Pancreas (tissue), 10 donors: ENCODE measurements at places on chromosomes 16 and 17. TPM values are rescaled to one million over a fixed set of nuclear protein-coding genes. Genes with fewer than 3 reads are reported as not detected.

The LAT gene
- total RNA-seq: 1.9 TPM

The SPATA32 gene
- 0.14 TPM for total RNA-seq

The RPUSD1 gene
- total RNA-seq: 11.1 TPM

The PRSS36 gene
- 0.47 TPM for total RNA-seq

The NPB gene
- total RNA-seq: 0.62 TPM

The DOC2B gene
- 7.7 TPM for total RNA-seq

The ELAC2 gene
- total RNA-seq: 25.3 TPM

The BORCS6 gene
- total RNA-seq: 6.8 TPM

DNA sequence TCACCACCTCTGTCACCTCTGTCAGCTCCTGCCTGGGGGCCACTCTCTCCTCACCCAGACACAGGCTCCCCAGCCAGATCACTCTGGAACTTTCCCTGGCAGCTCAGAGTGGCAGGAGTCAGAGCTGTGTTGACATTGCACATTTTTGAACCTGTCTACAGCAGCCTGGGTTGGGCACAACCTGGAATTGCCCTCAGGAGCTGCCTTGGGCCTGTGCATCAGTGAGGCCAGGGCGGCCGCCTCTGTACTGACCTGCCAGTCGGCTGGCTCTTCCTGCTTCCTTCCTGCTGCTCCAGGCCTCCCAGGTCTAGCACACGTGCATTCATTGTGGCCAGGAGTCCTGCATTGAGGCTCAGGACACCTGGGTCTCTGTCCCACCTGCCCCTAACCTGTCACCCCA lies 14.2 kb upstream of the TMEM11 start:
- DNase-seq: no peak
- no peak overlapping the region for H3K4me3 ChIP-seq
- no peaks in the 10 kb centered on the region for H3K36me3 ChIP-seq
- H3K27me3 ChIP-seq: no peaks in the 10 kb centered on the region
- no peaks in the 10 kb centered on the region for H3K4me1 ChIP-seq

DNA sequence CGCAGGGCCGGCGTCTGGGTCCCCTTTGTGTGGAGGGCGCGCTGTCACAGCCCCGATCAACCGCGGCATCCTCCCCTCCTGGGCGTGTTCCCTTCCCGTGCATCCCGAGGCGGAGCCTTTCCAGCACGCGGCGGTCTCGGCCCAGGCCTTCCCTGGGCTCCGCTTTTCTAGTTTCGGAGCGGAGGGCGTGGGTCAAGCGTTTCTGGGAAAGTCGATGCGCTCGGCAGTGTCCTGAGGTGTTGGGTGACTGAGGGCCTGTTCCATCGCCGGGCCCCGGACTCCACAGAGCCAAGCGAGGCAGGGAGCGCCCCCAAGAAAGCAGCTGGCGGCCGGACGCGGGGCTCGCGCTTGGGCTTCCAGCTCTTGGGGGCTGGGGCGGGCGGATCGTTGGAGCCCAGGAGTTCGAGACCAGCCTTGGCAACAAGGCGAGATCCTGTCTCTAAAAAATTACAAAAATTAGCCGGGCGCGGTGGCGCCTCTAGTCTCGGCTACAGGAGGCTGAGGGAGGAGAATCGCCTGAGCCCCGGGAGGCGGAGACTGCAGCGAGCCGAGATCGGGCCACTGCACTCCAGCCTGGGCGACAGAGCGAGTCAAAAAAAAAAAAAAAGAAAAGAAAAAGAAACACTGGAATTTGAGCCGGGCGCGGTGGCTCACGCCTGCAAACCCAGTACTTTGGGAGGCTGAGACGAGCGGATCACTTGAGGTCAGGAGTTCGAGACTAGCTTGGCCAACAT lies 806 bp downstream of the IFT140 start:
- H3K27ac ChIP-seq: peak overlapping the region; percentile 67
- H3K27me3 ChIP-seq: no peaks in the 10 kb centered on the region
- DNase-seq: no peak
- no peaks in the 10 kb centered on the region for H3K36me3 ChIP-seq

GRCh38 chr17:81713004-81713555 lies 996 bp downstream of the SLC25A10 start:
- H3K4me1 ChIP-seq: peaks cover 18% of the 10 kb centered on the region
- H3K4me3 ChIP-seq: peak overlapping the region; percentile 90
- H3K36me3 ChIP-seq: peaks cover 10% of the 10 kb centered on the region
- H3K27me3 ChIP-seq: no peaks in the 10 kb centered on the region
- H3K27ac ChIP-seq: peak overlapping the region; percentile 76
- DNase-seq: no peak

DNA sequence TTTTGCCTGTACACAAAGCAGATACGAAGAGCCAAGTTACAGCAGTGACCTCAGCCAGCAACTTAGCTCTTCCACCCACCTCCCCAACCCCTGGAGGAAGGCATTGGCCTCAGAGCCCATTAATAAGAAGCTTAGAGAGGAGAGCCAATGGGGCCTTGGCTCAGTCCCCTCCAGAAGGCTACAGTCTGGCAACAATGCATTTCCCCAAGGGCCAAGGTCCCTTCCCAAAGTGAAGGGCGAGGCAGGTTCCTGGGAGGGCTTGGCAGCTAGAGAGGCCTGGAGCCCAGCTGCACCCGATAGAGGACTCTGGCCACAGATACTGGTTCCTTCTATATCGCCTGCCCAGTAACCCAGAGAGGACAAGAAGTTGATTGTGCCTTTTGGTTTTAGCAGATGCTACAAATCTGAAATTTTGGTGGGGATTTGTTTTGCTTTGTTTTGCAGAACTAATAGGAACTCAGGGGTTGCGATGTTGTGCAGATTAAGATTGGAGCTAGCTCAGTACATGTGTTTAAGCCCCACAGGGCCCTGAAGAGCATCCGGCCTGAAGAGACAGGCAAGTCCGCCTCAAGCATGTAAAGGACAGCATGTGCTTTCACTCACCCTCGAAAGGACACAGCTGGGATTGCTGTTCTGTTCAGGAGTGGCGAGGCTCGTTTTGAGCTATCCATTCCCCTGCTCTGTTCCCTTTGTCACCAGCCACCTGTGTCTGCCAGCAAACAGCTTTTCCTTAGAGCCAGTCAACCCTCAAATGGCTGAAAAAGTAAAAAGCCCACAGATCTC lies 12.0 kb upstream of the PNPO start:
- H3K4me1 ChIP-seq: no peaks in the 10 kb centered on the region
- H3K36me3 ChIP-seq: no peaks in the 10 kb centered on the region

DNA sequence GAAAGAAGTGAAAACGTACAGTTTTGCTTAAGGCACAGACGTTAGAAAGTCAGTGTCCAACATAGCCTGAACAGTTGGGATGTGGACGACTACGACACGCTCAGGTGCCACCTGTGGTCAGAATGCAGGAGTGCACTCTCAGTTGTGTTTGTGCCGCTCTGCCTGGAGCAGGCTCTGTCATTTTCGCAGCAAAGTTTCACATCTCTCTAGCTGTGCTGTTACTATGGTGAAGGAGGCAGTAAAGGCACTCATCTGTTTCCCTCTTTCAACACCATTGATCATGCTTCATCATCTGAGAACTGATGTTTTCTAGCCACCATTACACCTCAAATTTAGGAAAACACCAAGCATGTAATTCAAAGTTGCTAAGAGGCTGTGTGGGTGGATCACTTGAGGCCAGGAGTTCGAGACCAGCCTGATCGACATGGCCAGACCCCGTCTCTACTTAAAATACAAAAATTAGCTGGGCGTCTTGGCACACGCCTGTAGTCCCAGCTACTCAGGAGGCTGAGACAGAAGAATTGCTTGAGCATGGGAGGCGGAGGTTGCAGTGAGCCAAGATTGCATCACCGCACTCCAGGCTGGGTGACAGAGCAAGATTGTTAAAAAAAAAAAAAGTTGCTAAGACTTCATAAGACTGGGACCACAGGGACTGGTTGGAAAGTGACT lies 44.9 kb upstream of the DNAJA2 start:
- H3K27ac ChIP-seq: no peak overlapping the region
- no peaks in the 10 kb centered on the region for H3K4me1 ChIP-seq
- no peak overlapping the region for H3K4me3 ChIP-seq
- DNase-seq: peak; percentile 33
- H3K36me3 ChIP-seq: no peaks in the 10 kb centered on the region

DNA sequence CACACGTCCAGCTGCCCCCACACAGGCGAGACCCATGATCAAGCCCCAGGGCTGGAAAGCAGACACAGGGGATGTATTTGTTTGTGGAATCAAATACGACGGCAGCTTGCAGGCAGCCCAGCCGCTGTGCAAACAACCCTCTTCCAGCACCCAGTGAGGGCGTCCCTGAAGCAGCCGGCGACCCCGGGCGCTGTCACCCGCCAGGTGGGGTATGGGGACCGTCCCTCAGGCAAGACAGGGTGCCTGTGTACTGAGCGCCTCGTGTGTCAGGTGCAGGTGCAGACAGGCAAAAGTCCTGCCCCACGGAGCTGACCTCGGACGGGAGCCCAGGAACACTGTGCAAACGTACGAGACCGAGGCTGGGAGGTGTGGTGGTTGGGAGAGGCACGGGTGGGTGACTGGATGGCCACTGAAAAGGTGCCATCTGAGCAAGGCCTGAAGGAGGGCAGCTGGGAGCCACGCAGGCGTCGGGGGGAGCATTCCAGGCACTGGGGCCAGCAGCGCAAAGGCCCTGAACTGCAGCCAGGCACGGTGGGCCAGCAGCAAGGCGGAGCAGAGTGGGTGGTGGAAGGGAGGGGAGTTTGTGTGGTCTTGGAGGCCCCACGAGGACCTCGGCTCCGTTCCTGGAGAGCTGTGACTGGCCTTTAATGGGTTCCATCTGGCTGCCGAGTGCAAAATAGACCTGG lies 48.5 kb downstream of the CBFA2T3 start:
- peak overlapping the region; percentile 50 for H3K27ac ChIP-seq
- no peak overlapping the region for H3K4me3 ChIP-seq
- no peaks in the 10 kb centered on the region for H3K36me3 ChIP-seq
- peak; percentile 53 for DNase-seq

- no peaks in the 10 kb centered on the region for H3K36me3 ChIP-seq
- no peaks in the 10 kb centered on the region for H3K27me3 ChIP-seq
- no peak overlapping the region for H3K4me3 ChIP-seq
- DNase-seq: no peak
Observed at GRCh38 chr17:9307313-9307998, 268.2 kb downstream of the STX8 start.

GRCh38 chr17:50184611-50185398 lies 16.6 kb downstream of the COL1A1 start:
- no peak overlapping the region for H3K27ac ChIP-seq
- no peaks in the 10 kb centered on the region for H3K36me3 ChIP-seq
- H3K4me3 ChIP-seq: no peak overlapping the region

GRCh38 chr17:57257895-57258851 lies 1.9 kb downstream of the MSI2 start:
- H3K27ac ChIP-seq: no peak overlapping the region
- no peak for DNase-seq
- peak overlapping the region; percentile 74 for H3K4me3 ChIP-seq
- no peaks in the 10 kb centered on the region for H3K36me3 ChIP-seq
- no peaks in the 10 kb centered on the region for H3K27me3 ChIP-seq

DNA sequence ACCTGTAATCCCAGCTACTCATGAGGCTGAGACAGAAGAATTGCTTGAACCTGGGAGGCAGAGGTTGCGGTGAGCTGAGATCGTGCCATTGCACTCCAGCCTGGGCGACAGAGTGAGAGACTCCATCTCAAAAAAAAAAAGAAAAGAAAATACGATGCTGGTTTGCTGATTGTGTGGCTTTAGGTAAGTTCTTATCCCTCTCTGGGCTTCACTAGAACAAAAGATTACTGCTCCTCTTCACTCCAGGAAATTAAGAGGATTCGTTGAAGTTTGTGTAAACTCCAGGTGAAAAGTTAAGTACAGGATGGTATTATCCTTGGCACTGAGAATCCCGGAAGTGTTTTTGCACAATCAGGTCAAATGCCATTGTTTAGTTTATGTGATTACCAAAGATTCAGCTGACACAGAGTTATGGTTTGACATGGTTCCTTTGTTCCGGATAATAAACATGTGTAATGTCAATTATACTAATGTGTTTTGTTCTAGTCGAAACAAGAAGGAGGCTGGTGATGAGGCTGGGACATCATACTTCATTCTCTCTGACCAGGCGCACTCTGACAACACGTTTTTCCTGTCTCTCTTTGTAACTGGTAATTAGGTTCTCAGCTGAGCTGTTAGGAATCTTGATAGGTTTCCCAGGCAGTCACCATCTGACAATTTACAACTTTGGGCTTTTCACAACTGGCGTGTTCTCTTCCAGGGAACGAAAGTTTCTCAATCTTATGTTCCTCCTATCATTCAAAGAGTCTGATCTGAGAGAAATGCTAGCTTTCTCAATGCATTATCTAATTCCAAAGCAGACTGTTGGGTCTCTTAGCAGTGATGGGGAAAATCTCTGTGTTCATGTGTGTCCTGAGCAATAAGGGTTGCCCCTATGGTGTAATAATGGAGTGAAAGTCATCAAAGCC lies 10.8 kb upstream of the TAOK1 start:
- H3K4me3 ChIP-seq: no peak overlapping the region
- H3K4me1 ChIP-seq: no peaks in the 10 kb centered on the region
- H3K27ac ChIP-seq: peak overlapping the region; percentile 35
- H3K27me3 ChIP-seq: no peaks in the 10 kb centered on the region
- no peak for DNase-seq

DNA sequence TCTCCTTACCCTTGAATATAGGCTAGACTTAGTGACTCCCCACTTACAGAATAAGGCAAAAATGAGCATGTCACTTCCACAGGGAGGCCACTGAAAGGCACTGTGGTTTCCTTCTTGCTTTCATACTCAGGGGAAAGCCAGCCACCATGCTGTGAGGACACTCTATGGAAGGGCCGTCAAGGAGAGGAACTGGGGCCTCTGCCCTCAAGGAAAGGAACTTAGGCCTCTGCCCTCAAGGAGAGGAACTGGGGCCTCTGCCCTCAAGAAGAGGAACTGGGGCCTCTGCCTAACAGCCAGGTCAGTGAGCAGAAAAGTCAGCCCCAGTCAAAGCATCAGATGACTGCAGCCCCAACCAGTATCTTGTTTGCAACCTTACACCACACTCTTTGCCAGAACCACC lies 30.1 kb downstream of the VPS35 start:
- no peaks in the 10 kb centered on the region for H3K4me1 ChIP-seq
- DNase-seq: no peak
- H3K36me3 ChIP-seq: no peaks in the 10 kb centered on the region
- no peak overlapping the region for H3K27ac ChIP-seq
- H3K27me3 ChIP-seq: no peaks in the 10 kb centered on the region
- H3K4me3 ChIP-seq: no peak overlapping the region

DNA sequence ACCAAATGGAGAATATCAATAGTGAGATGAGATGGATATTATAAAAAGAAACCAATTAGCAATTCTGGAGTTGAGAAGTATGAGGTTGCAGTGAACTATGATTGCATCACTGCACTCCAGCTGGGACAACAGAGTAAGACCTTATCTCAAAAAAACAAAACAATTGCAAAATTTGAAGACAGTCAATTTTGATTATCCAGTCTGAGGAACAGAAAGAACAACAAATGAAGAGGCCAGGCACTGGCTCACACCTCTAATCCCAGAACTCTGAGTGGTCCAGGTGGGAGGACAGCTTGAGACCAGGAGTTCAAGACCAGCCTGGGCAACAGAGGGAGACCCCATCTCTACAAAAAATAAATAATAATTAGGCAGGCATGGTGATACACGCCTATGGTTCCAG lies 35.0 kb downstream of the USP32 start:
- no peaks in the 10 kb centered on the region for H3K4me1 ChIP-seq
- no peaks in the 10 kb centered on the region for H3K27me3 ChIP-seq
- H3K4me3 ChIP-seq: no peak overlapping the region
- no peak for DNase-seq
- no peaks in the 10 kb centered on the region for H3K36me3 ChIP-seq

- DNase-seq: no peak
- no peaks in the 10 kb centered on the region for H3K4me1 ChIP-seq
- H3K4me3 ChIP-seq: no peak overlapping the region
- H3K36me3 ChIP-seq: no peaks in the 10 kb centered on the region
- H3K27me3 ChIP-seq: no peaks in the 10 kb centered on the region
Observed at GRCh38 chr16:72142476-72142875, 29.5 kb downstream of the PMFBP1 start.
